Activated CD4-positive, alpha-beta T cell treated with anti-CD3 and anti-CD28 coated beads, Interleukin-2, amount 10 ng/mL, durations not matched to agents 24 days and 14 days (primary cell): ENCODE measurements at places on chromosomes 11 and 22. TPM values are rescaled to one million over a fixed set of nuclear protein-coding genes. Genes with fewer than 3 reads are reported as not detected.

The PPP2R5B gene
- total RNA-seq: 11.4 and 16.7 TPM in 2 replicates

The CABP4 gene
- 0.66 and 0.68 TPM in 2 replicates for total RNA-seq

The AIFM3 gene
- total RNA-seq: 0.37 TPM in 1 of 2 replicates, not detected in the other

The ZNF143 gene
- 38.6 and 39.2 TPM in 2 replicates for total RNA-seq

The SYT7 gene
- total RNA-seq: 0.23 and 0.43 TPM in 2 replicates

The TYR gene
- not detected in 2 replicates for total RNA-seq

The SYCE3 gene
- 0.69 TPM in 1 of 2 replicates, not detected in the other for total RNA-seq
